Activated CD4-positive, alpha-beta memory T cell treated with anti-CD3 and anti-CD28 coated beads, Interleukin-2, amount 10 ng/mL, durations not matched to agents 7 days and 5 days (primary cell): ENCODE measurements at places on chromosomes 12 and 14.
A peak's percentile ranks its signal among the peaks of the same experiment; 100 is the strongest.

DNA sequence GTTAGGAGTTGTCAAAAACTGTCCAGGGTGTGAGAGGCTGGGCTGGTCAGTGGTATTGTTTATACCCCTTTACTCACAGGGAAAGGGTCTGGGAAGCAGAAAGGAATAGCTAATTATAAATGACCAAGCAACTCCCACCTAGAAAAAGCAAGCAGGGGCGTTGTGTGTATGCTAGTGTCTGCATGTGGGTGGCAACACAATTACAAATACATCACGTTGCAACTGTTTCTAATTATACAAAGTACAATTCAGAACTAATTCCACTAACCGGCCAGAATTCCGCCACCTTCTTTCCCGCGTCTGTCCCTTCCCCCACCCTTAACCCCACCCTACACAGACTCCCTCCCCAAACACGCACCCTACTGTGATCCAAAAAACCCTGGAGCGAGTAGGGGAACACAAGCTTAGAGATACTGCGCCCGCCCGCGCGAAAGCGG, 2.2 kb downstream of the DPF3 start:
- DNase-seq, result no peak

DNA sequence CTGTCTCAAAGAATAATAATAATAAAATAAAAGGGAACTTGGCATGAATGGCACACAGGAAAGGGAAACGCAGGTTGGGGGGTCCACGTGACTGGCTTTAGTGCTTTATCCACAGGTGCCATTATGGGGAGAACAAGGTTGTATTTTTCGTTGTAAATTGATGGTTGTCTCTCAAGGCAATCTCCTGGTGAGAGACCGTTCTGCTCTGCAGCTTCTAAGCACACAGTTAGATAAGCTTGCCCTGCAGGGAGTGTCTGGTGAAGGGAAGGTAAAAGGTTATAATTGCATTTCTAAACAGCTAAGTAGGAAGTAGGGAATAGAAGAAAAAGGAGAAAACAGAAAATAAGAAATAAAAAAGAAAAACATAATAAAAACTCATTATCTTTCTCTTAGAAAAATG, 69.1 kb upstream of the CPSF6 start:
- no peak for DNase-seq

DNA sequence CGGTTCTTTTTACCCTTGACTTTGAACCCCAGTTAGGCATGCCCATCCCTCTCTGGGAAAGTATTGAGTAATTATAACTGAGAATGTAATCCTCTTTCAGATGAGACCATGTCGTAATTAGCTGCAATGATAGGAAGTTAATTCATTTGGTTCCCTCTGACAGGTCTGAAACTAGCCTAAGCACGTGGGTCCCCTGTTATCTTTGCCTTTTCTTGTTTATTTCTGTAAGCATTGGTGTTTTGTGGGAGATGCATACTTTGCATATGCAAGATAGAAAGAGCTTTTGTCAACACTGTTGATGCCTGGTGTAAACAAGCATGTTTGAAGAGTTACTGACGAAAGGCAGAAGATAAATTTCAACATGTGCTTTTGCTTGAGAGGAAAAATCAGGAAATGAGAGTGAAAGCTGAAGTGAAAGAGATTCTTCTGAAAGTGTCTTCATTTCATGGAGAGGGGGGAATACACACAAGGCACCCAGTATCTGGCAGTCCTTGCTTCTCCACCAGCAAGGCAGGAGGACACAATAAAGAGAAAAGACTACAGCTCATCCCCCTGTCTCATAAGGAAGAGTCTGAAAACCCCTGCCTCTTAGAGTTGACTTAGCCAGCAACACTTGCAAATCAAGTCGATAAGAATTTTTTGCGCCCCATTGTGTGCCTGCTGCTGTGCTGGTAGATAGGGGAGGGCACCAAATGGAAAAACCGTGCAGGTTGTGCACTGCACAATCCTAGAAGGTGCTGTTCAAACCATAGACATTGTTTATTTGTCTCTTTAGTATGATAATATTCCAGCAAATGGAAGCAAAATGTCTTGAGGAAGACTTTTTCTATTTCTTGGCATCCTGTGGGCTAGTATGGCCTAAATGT, 77.8 kb downstream of the SLC24A4 start:
- no peak for DNase-seq

DNA sequence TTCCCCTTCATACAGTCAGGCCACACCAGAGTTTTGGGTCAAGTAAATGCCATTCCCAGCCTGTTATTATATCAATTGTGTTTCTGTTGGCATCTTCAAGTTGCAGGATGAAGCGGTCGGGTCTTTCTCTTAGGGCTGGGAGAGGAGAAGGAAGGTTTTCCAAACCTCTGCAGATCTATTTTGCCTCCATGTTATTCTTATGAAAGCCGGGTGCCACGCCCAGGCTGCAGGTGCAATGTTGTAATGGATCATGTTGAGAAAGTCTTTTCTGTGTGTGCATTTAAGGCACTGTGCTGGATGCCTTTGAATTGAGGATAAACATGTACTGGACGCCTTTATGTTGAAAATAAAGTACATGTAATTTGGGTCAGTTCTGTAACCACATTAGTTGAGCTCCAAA, 164.4 kb upstream of the HIF1A start:
- no peak for DNase-seq

- DNase-seq, result no peak
These were observed 213.0 kb downstream of the ADGRD1 start for GRCh38 chr12:131166717-131167116.

GRCh38 chr12:125678589-125678993, 613.4 kb downstream of the AACS start:
- DNase-seq, result no peak

- no peak for DNase-seq
These were observed 24.9 kb upstream of the FUT8 start for GRCh38 chr14:65387628-65388027.

GRCh38 chr12:109695961-109696461, 17.6 kb upstream of the FAM222A start:
- DNase-seq, result no peak

DNA sequence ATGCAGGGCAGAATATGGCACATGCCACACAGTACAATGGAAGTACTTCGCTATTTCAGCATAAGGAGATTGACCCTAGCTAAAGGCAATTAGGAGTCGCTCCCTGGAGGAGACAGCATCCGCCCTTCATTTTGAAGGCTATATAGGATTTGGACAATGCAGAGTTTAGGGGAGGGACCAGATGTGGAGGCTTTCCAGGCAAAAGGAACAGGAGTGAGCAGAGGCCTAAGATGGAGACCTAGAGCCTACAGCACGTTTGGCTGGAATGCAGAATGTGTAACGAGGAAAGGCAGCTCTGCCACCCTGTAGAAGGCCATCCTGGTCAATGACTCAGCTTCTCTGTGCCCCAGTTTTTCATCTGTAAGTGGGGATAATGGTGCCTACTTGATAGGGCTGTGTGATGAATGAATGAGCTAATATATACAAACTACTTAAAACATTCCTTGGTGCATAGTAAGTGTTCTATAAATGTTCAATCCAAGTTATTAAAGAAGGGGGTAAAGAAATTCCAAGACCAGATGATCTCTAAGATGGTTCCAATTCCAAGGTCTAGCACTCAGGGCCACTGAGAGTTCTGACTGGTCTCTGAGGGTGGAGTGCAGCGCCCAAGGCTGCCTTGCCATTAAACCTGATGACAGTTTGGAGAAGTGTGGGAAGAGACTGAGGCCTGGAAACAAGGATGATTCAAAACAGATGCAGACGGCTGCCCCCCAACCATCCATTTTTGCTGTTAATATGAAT, 54.3 kb upstream of the FRMD6 start:
- DNase-seq, result no peak

DNA sequence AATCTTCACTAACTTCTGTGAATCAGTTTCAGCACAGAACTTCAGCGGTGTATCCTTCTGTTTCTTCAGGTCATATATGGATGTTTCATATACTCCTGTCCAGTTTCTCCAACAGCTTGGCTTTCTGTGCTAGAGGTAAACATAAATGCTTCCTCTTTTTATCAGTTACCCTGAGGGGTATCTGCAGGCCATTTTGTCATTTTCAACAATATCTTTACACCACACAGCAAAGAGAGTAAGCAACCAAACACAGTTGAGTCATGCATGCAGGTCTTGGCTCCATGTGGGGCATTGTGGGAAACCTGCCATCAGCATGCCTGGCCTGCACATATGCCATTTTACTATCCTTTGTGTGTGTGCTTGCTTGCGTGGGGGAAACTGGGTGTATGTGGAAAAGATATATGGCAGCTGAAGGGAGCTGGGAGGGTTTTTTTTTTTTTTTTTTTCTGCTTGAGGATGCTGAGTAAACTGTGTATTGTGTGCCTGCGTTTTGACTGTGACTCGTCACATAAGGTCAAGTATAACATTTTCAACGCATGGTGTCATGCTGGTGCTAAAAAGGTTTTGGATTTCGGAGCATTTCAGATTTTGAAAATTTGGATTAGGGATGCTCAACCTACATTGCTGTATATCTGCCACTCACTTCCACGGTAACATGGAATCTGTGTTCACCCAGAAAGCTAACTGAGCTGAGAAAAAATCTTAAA, 56.1 kb upstream of the YARS2 start:
- DNase-seq, result no peak

DNA sequence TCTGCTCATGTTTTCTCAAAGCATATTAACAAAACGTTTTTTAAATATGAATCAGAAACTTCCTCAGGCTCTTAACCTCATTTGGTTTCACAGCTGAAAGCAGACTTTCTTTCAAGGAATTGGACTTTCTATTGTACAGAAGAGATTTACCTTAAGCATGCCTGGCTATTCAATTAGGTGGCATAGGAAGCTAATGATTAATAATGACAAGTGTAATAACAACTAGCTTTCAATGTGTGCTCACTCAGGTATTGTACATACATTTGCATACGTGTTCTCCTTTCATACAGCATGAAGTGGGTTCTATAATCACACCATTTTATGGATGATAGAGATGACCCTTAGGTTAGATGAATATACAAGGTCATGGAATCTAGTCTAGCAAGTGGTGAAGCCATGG, 115.7 kb downstream of the ANO6 start:
- no peak for DNase-seq

GRCh38 chr14:104094709-104095425, 9.4 kb downstream of the ASPG start:
- DNase-seq, result peak; percentile 78

- DNase-seq, result no peak
These were observed 121.2 kb downstream of the PTPRQ start for GRCh38 chr12:80565271-80565670.

DNA sequence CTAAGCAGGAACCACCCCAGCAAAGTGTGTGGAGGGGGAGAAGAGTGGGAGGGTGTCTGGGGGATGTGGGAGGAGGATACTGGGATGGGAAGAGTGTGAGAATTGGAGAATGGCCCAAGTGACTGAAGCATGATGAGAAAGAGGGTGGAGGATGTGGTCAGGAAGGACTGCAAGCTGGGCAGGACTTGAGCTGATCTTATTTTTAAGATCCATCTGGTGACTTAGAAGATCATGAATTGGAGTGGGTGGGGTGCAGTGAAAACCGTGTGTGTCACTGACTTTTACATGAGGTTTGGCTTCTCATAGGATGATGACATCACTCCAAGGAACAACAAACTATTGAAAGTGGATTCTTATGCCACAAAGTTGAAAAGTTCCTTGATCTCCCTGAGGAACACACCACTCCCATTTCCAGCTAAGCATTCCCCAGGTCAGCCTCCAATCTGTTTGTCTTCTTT, 287.5 kb downstream of the GALC start:
- no peak for DNase-seq
